ENCODE measurements at places on chromosomes 3 and 15.

DNA sequence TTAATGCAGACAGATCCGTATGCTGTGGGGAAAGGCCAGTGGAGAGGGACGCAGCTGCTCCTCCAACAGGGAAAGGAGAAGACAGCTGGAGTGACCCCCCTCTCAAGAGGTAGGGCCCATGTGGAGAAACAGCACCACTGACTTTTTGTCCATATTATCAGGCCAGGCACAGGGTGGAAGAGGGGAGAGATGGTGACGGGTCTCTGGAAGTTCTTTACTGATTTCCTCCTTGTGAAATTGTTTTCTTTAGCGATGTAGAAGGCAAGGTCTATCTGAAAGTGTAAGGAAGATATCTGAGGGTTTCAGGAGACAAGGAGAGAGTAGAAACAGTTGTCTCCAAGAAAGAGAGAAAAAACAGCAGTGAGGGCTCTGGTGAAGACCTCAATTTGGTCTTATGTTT, 338.8 kb downstream of the VPS13C start:
- DNase-seq, result no peak

DNA sequence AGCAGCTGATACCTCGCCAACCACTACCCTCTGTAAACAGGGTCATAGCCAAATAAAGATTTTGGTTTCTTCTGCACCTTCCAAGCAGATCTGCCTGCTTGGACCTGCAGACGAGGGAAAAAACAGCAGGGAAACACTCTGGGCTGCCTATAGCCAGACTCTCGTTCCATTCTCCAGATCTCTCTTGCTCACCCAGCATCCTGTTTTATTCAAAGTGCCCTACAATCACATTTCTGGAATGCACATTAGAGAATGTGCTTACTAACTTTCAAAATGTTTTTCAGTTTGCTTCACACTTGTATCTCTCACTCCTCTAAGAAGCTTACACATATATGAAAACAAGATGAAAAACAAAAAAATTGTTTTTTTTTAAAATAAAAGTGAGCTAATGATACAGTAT, 71.4 kb downstream of the MLH1 start:
- no peak for DNase-seq

GRCh38 chr3:147370349-147370748, 36.0 kb downstream of the ZIC4 start:
- no peak for DNase-seq

DNA sequence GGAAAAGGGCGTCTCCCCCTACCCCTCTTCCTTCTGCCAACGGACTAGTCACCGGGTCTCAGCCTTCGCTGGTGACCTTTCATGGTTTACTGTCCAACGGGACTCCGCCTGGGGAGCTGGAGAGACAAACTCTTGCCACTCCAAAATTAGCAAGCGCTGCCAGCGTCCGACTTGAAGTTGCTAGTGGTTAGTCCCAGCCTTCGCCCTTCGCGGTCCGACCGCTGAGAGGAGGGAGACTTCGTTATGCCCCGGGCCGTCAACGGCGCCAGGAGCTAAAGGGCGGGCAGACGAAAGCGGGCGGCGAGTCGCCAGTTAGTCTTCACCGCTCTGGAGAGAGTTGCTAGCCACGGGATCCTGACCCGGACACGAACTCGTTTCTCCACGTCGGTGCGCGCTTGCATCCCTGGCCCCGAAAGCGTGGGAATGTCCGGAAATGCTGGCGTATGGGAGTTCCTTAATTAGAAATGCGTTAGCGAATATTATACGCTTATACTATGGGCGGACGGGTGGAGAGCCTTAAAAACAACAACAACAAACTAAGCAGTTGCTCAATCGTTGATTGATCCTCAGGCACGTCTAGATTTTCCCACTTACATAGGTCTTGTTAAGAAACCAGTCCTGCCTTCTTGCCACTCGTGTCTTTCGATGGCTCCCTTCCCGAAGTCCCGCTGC, 716 bp downstream of the SMC4 start:
- DNase-seq, result peak; percentile 54

DNA sequence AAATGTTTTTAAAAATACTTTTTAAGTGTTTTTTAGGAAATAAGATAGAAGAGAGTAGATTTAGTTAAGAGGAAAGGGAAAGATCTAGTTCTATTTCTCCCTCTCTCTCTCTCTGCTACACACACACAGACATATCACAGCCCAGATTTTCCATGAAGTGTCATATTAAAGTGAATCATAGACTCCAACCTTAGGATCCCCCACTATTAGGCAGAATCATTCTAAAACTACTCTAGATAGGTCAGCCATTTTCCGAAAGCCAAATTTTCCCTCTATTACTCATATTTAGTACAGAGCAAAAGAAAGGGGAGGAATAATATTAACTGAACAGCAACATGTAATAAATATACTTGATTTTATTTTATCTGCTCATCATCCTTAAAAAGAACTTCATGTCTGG, 45.1 kb upstream of the RSL24D1 start:
- DNase-seq, result no peak

GRCh38 chr3:183447206-183448001, 19.0 kb upstream of the MCF2L2 start:
- DNase-seq, result peak; percentile 94

DNA sequence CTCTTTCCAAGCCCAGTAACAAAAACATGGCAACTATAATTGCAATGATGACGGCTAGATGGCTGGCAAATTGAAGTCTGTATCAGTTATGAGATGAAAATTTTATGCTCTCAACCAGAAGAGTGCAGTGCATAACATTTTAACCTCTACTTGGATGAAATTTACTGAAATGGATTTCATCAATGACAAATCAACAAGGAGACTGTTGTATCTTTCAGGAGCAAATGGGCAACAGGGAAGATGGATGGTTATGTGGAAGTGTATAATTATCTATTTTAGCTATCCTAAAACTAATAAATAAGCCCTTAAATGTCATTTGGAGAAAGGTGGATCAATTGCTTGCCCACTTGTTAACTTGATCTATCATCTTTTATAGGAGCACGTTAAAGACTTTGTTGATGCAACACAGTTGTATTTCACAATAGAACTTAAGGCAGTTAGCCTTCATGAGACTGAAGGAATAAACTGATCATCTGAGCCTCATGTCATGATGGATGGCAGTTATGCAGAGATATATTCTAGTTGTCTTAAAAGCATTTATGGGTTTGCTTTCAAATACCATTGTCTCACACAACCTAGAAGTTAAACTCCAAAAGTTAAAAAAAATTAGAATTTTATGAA, 315.1 kb upstream of the TBC1D5 start:
- no peak for DNase-seq

DNA sequence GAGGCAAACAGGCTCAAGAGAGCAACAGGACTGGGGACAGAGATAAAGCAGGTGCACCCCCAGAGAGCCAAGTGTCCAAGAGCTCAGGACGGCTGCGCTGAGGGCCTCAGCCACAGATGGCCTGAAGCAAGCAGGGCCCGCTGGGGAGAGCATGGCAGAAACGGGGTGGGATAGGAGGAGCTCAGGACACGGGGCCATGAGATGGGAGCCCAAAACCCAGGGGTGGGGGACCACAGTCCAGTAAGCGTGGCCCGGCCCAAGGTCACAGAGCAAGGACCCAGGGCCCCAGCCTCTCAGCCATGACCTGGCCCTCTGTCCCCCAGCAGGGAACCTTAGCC, 9.5 kb downstream of the DUSP7 start:
- no peak for DNase-seq

DNA sequence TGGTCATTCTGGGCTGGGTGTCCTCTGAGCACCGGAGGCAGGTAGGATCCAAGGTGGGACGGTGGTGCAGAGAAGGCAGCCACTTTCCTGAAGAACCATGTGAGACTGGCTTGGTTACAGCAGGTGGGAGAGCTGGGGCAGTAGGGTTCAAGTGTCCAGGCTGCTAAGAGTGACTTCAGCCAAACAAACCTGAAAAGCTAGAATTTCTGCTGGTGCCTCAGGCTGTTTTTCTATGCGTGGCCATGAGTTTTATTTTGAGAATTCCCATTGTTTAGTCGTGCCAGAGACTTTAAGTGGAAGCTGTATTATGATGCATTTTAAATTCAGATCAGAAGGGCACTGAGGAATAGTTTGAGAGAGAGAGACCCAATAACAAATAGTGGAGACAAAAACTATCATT, 20.1 kb downstream of the USP13 start:
- DNase-seq, result no peak

- peak; percentile 55 for DNase-seq
Observed at GRCh38 chr3:196502775-196503195, 783 bp downstream of the RNF168 start.

DNA sequence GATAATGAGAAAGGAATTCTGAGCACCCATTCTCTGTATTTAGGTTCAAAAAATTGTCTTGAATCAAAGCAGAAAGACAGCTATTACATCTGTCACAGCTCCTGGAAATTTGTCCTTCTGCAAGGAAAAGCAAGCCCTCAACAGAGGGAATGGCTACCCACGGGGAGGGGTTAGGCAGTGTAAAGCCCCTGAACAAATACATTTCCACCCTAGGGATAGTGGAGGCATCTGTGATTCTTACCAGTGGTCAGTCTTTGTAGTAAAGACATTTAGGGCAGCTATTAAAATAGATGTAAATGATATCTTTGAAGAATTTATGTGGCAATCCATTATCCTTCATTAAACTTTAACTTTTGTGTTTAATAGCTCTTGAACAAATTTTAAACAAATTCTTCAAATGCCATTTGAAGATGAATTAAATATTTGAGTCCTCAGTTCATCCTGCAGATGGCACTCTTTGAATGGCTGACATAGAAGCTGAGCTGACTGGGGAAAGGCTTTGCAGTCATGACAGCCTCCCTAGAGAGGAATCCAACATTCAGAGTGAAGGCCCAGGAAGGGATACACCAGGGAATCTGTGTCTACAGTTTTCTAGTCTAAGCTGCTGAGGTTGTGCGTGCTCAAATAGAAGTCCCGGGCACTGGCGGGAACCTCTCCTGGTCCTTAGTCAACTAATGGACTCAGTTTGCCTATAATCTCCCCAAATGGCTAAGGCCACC, 359.7 kb upstream of the ROPN1 start:
- peak; percentile 81 for DNase-seq

DNA sequence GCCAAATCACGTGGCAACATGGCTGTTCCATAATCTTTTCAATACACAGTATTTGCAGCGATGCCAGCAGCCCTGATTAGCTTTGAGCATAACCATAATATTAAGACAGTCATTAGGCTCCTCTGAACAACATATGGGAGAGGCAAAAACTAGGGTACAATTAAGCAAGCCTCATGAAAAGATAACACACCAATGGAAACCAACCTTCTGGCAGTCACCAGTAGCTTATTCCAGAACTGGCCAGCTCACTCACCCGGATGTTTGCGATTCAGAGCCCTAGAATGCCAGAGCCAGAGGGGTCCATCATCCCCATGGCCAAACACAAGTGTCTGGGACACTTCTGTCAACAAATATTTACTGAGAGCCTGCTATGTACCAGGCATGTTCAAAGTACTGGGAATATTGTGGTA, 48.8 kb upstream of the PLXND1 start:
- no peak for DNase-seq

- DNase-seq, result no peak
Observed at GRCh38 chr3:89375451-89375850, 268.0 kb downstream of the EPHA3 start.

- no peak for DNase-seq
Observed at GRCh38 chr3:119861681-119862080, 79.8 kb downstream of the NR1I2 start.

DNA sequence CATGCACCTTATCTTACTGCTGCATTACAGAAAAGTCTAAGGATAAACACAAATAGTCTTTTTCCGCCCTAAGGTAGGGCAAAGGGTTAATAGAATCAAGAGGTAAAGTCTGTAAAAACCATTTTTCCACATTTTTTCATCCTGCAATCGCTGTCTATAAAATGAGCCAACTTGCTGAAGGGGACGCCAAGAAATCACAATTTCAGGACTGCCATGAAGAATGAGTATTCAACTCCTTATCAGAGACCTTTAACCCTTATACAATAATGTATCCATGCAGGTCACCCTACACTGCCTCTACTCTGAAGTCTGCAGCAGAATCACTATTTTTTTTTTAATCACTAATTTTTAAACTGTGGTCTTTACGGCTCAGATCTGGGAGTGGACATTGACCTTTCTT, 1.1 kb upstream of the DNAJC13 start:
- no peak for DNase-seq

- no peak for DNase-seq
Observed at GRCh38 chr3:28940994-28941393, 339.9 kb upstream of the RBMS3 start.

- DNase-seq, result no peak
Observed at GRCh38 chr3:113129168-113129567, 82.2 kb upstream of the BOC start.

GRCh38 chr3:135907422-135908165, 57.9 kb upstream of the PPP2R3A start:
- no peak for DNase-seq

GRCh38 chr3:194275291-194275690, 75.8 kb downstream of the CPN2 start:
- DNase-seq, result no peak

GRCh38 chr15:27865323-27865922, 233.7 kb downstream of the OCA2 start:
- no peak for DNase-seq

- DNase-seq, result no peak
Observed at GRCh38 chr15:89671687-89672086, 7.5 kb downstream of the PLIN1 start.

- DNase-seq, result no peak
Observed at GRCh38 chr3:175326041-175326440, 466.9 kb downstream of the NAALADL2 start.
